ENCODE measurements at places on chromosomes 16 and 17.
A peak's percentile ranks its signal among the peaks of the same experiment; 100 is the strongest.

DNA sequence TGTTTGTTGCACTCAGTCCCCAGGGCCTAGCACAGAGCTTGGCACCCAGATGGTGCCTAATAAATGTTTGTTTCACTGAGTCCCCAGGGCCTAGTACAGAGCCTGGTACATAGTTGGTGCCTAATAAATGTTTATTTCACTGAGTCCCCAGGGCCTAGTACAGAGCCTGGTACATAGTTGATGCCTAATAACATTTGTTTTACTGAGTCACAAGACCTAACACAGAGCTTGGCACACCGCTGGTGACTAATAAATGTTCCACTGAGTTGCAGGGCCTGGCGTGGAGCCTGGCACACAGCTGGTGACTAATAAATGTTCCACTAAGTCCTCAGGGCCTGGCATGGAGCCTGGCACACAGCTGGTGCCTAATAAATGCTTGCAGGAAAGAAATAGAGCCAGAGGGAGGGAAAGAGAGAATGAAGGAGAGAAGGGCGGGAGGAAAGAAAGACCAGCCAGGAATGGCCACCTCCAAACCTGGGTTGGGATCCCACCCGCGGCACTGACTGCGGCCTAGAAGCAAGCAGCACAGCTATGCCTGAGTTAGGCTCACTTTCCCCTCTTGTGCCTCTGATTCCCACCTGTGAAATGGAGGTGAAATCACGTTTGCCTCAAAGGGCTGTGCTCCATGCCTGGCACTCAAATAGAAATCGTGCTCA lies 7.5 kb downstream of the SLC5A11 start:
- peak; percentile 16 for DNase-seq

DNA sequence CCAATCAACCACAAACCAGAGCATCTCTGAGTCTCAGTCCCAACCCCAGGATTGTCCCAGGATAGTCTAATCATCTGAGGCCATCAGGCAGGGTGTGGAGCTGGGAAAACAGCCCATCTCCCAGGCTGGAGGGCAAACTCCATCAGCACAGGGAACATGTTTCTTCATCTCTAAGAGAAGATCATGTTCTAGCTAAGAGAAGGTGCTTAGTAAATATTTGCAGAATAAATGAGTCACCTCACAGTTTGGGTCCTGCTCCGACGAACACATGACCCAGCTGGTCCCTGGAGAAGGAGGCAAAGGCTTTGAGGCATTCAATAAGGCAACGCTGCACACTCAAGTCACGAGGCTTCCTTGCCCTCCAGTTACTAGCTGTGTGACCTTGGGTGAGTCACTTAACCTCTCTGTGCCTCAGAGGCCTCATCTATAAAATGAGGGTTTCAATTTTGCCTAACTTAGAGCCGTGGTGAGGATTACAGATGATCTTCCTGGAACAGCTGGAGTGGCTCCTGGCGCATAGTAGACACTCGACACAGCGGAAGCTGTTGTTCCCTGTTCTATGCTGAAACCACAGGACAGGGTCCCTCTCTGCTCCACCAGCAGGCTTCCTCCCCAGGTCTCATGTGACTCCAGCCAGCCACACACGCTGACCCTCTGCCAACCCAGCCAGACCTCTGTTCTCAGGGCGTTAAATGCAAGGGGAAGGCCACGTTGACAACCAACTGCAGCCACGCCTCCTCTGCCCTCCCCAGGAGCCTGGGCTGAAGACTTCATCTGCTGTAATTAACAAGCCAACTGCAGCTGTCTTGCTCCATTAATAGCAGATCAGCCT lies 10.3 kb upstream of the RPL38 start:
- DNase-seq = peak; percentile 73

DNA sequence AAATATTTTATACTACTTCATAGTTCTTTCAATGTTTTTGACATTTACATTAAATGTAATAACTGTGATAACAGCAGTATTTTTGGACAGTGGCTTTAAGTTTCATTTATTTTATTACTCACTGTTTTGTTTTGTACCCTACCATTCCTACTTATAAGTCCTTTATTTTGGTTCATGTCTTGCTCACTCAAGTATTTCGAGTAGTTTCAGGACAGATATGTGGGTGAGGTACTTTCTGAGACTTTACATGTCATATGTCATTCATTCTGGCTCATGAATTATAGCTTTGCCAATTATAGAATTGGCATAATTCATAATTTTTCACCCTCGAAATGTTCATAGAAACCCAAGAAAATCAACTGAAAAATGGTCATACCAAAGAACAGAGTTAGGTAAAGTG lies 44.4 kb downstream of the PIK3R5 start:
- no peak for DNase-seq

DNA sequence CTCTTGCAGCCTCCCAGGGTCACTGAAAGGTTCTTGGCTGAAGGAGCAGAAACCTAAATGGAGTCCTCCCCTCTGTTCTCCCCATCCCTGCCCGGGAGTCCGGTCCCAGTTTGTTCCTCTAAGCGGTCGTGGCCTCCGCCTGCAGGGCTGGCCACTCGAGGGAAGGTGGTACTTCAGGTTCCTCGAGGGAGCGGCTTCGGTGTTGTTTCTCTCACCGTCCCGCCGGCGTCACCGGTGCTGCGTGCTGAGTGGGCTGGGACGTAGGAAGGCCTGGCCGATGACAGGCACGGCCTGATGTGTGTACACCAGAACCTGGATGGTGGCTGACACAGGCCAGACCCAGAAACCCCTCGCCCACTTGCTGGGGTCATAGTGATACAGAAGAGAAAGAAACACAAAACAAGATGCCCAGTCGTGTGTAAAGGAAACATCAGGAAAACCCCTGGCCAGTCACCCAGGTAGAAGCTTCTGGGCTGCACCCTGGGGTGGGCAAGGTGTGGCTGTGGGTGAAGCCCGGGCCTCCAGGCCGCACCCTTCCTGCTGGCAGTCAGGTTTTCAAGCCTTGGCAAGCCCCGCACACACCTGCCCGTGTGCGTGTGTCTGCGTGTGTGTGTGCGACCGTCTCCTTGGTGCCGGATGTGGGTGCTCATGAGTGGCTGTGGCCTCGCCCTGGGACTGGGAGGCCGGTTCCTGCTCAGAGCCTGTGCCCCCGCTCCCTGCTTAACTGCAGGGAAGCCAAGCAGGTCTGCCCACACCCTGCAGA lies 52.0 kb downstream of the BAIAP2 start:
- DNase-seq = no peak

DNA sequence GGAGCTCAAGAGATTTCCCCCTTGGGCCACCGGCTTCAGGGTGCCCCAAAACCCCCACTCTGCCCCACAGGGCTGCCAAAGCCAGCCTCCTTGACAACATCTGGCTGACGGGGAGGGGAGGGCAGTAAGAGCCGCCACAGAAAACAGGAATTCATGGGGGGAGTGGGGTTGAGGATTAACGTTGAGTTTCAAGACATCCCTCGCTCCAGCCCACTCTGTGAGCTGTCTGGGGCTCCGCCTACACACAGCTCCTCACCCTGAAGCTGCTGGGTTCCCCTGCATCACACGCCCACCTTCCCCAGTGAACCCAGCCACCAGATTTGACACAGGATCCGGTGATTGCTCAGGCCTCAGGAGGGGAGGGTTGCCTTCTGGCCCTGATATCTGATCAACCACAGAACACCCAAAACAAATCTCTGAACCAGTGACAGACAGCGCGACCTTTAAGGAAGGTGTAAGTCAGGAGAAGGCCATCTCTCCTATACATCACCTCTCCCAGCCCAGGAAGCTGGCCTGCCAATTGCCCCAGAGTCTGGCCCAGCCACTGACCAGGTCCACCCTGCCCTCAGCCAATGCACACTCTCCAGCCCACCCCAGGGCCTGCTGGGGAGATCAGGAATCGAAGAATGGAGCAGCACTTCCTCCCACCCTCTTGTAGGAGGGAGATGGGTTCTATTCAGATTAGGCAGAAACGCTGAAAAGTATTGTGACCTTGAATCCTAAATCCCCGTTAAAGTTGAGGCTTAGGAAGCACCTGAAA lies 132.1 kb downstream of the CLEC16A start:
- no peak for DNase-seq

GRCh38 chr16:55933038-55933437 lies 57.9 kb upstream of the CES5A start:
- no peak for DNase-seq

GRCh38 chr17:76414334-76415295 lies 30.2 kb downstream of the SPHK1 start:
- no peak for DNase-seq

GRCh38 chr17:43366891-43367736 lies 31.7 kb upstream of the ARL4D start:
- DNase-seq = no peak

DNA sequence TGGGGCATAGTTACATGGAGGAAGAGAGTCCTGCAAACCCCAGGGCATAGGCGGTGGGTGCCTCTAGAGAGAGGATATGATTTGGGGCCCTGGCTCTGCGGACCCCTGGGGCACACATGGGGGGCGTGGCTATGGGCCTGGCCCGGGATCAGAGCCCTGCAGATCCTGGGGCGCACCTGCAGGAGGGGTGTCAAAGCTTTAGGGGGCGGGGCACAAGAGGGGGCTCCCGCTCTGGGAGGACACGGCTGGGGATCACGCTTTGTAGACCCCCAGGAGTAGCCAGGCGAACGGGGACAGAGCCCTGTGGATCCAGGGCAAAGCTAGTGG lies 497 bp downstream of the BCL7C start:
- no peak for DNase-seq

DNA sequence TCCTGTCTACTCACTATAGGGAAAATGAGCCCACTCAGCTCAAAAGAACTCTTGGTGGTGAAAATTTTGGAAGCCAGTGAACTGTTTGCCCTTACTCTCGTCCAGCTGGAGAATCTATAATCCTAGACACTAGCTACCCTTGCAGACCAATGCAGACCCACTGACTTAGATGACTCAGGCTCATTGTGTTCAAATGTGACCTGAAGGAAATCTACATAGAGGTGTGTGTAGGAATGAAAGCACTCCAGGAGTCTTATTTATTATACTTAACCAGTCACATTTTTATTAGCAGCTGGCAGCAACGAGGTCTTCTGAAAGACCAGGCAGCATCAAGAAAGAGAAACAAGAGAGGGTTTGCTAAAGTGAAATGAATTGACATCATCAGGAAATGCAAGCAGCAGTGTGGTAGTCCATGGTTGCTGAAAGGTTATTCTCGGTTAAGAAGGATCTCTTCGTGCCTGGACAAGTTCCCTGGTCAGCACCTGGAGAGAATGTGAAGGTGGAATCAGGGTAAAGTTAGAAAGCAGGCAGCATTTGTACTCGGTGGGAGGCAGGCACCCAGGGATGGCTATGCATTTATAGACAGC lies 1.4 kb downstream of the KRTAP29-1 start:
- DNase-seq = no peak

GRCh38 chr17:17836818-17837379 lies at the start of gene SREBF1:
TSS of gene SREBF1 (minus strand) at chr17:17836986. CDS start at chr17:17836817, 169 bp downstream.
- peak; percentile 63 for DNase-seq

- DNase-seq = no peak
Measured at GRCh38 chr16:81779536-81780320, 637 bp downstream of the PLCG2 start.

DNA sequence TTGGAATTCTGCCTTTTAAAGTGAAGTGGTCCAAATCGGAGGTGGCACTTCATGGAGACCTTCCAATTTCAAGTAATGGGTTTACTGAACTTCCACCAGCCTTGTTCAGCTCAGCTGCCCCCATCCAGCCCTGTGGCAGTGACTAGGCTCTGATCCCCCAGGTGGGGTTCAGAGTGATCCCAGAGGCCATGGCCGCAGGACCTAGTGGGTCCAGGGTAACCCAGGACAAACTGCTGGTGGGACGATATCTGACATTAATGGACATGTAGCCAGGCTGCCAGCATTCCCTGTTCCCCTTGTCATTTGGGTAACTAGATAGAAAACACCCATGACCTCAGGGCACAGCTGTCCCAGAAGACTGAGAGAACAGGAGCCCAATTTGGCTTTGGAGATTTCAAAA lies 209.9 kb downstream of the GSG1L start:
- no peak for DNase-seq

DNA sequence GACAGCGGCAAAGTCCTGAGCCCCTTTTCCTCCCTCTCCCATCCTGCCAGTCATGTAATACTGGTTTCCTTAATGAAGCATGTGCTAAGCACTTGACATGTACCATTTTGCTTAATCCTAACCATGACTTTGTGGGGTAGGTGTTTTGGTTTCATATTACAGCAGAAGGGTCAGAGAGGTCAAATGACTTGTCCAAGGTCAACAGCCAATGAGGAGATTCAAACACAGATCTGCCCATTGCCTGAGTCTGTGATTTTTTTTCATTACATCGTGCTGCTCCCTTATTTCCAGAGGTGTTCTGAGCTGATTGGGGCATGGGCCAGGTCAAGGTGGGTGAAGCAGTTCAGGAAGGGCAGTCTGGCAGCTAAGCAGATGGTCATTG lies 17.6 kb upstream of the PHF12 start:
- no peak for DNase-seq

GRCh38 chr17:74522381-74523105 lies 8.7 kb downstream of the CD300LB start:
- no peak for DNase-seq

GRCh38 chr16:22425036-22425801 lies 50.8 kb upstream of the CDR2 start:
- DNase-seq = no peak

GRCh38 chr17:68501074-68501473 lies 11.2 kb upstream of the PRKAR1A start:
- no peak for DNase-seq

GRCh38 chr16:11129378-11129781 lies 126.6 kb downstream of the SOCS1 start:
- no peak for DNase-seq

GRCh38 chr16:67150833-67151396 lies at the start of gene B3GNT9:
TSS of gene B3GNT9 (minus strand) at chr16:67150998. CDS start at chr16:67150485, 513 bp downstream.
- DNase-seq = no peak

- DNase-seq = peak; percentile 58
Measured at GRCh38 chr17:3647769-3648555, 11.4 kb downstream of the CTNS start.
